HFFc6 (cell line): ENCODE measurements at places on chromosomes 12 and 14. TPM values are rescaled to one million over a fixed set of nuclear protein-coding genes. Genes with fewer than 3 reads are reported as not detected.
A peak's percentile ranks its signal among the peaks of the same experiment; 100 is the strongest.

- peak; percentile 89 for DNase-seq
These were observed 3.9 kb downstream of the SAMD4A start for GRCh38 chr14:54570631-54571415.

Gene DPPA3
- not detected in 3 replicates for total RNA-seq

DNA sequence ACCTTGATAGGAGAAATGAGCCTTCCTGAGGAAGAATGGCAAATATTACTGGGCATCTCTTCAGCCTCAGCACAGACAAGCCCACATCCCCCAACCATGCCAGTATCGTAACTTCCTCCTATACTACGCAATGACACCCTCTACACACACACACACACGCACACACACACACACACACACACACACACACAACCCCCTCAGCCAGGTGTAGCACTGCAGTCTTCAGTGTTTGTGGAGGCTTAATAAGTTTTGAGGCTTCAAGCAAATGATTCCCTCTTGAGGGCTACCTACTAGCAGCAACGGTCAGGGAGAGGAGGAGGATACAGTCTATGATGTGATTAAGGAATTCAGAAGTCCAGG lies 1.6 kb downstream of the DGKA start:
- DNase-seq = no peak

Gene NR1H4
- total RNA-seq = not detected in 3 replicates

- DNase-seq = no peak
These were observed 660.8 kb downstream of the TMEM121 start for GRCh38 chr14:106187216-106187615.

Gene HVCN1
- total RNA-seq = 0.09 to 0.24 TPM (median 0.18 TPM) in 3 replicates

Gene SLC6A15
- total RNA-seq = not detected in 3 replicates

GRCh38 chr14:89247457-89248122 lies 169.4 kb downstream of the FOXN3 start:
- no peak for DNase-seq

- no peak for DNase-seq
These were observed 825.3 kb upstream of the FLRT2 start for GRCh38 chr14:84704601-84705000.

Gene MMP19
- total RNA-seq = 16.3 to 21.1 TPM (median 17.1 TPM) in 3 replicates

DNA sequence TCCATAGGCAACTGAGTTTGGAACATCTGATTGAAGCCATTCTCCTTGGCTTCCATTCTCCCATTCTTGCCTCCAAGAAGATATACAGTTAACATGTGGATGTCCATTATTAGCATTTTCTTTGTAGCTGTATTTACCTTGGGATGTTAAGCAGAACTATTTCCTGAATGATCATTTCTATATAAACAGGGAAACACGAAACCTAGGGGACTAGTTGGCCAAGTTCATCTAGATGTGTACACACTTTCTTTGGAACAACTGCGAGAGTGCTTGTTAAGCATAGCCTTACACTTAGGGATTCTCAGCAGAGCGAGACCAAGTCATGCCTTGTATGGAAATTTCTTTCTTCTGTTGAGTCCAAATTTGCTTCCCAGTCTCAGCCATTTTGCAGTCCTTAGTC lies 42.1 kb downstream of the DRAM1 start:
- no peak for DNase-seq

DNA sequence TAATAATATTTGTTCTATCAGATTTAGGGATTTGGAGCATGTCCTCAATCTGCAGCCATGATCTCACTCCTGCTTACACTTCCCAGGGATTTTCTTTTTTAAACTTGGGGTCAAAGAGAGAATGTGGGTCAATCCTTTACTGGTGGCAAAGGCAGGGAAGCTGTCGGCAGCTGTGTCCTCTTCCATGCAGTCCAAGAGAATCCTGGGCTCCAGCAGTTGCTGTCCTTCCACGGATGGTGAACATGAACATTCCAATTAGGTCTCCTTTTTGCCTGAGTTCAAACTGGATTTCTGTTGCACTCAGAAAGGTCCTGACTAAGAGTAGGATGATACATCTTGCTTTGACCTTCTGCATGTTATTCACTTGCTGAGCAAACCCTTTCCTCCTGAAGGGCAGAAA lies 73.9 kb downstream of the ARL6IP4 start:
- no peak for DNase-seq

DNA sequence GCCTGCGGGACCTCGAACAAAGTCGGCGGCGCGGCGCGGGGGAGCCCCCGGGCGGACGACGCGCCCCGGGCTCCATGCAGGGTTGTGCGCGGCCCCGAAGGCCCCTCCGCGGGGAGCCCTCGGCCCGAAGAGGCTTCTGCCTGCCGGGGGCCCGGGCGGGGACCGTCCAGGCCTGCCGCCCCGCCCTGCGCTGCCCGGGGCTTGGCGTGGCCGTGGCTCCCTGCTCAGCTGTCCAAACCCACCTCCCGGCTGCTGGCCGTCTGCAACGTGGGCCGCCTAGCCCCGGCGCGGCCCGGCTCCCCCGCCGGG lies 670 bp downstream of the DYRK2 start:
- no peak for DNase-seq

Gene EXOC3L4
- 0.45 TPM in 1 of 3 replicates, not detected in the others for total RNA-seq

Gene PLEKHD1
- total RNA-seq = 0.05 to 0.06 TPM in 2 of 3 replicates, not detected in the other

GRCh38 chr12:32566663-32567295 lies 112.3 kb upstream of the DNM1L start:
- DNase-seq = no peak

GRCh38 chr14:103273145-103273744 lies 60.8 kb upstream of the EIF5 start:
- DNase-seq = no peak

GRCh38 chr12:79725987-79726386 lies 35.2 kb upstream of the PAWR start:
- peak; percentile 79 for DNase-seq

GRCh38 chr12:95788637-95789036 lies 1.9 kb downstream of the NTN4 start:
- peak; percentile 64 for DNase-seq

DNA sequence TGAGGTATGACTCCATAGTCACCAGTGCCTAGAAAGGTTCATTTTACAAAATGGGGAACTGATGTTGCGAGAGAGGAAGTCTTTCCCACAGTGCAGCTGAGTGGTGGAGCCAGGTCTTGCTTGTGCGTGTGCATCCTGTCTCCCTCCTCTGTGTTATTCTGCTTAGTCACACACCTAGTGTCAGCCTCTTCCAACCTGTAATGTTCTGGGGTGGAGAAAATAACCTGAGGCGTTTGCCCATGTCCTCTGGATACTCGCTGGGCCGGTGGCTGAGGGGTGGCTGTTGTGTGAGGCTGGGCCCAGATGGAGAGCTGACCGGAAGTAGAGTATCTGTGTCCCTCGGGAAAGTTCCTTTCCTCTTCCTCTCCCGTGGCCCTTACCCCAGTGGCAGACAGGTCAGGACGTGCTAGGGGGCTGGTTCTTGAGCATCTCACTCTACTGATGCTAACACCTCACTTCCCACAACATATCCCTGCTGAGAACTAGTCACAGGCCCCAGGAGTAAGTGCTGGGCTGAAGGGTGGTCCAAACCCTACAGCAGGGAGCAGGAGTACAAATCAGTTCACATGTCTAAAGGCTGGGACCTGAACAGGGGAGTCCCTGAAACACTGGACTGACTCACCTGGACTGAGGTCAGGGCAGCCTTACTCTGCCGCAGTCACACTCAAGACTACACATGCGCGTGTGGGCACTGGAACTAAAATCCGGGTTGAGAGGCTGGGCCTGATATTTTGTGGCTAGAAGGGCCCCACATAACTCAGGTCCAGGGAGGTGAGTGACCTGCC lies 7.0 kb downstream of the MLF2 start:
- DNase-seq = no peak

Gene CCDC177
- total RNA-seq = not detected in 3 replicates

DNA sequence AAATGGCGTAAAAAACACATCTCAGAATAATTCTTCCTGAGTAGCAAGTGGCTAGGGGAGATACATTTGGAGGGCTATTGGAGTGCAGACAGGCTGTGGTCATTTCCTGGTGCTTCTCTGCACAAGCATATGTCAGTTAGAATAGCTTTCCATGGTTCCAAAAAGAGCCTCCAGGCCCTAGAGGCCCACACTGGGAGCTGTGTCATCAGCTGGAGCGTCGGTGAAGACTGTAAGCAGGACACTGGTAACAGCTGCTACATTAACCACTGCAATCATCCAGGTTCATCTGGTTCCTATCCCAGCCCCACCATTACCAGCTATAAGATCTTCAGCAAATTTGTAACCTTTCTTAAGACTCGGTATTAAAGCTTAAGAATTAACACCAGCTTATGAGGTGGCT lies 31.7 kb upstream of the APPL2 start:
- DNase-seq = no peak
